ENCODE measurements at places on chromosomes 1 and 21.

DNA sequence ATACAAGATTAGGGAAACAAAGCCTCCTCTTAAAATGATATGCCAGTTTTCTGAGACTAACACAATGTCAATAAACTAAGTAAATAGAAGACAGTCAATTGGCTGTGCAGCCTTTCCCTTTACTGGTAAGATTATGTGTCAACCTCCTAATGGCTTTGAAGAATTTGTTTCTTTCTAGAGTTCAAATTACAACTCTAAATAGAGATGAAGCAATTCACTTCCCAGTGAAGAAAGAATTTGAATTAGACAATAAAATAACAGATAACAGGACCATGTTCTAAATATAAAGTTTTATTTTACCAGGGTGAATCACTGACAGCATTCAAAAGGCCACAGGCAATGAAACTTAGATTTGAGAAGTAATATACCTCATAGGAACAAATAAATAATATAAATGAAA is 680.3 kb downstream of the PLA2G4A start:
- peak; percentile 25 for DNase-seq

DNA sequence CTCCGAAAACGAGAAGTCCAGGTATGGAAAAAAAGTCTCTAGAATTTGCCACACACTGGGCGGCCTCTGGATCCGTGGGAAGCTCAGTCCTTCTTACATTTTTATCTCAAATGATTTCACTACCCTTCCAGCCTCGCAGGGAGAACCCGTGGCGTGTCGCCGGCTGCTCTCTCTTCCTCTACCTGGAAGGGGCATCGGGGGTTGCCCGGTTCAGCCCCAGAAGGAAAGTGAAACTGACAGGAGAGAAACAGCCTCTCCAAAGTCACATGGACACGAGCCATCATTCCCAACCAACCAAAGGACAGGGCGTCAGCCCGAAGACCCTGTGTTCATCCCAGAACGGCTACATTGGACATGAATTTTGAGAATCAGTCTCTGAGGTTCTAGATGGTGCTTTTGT is 182.5 kb downstream of the ADSS2 start:
- no peak for DNase-seq

GRCh38 chr1:30698401-30698981 is 24.9 kb downstream of the MATN1 start:
- DNase-seq: no peak

DNA sequence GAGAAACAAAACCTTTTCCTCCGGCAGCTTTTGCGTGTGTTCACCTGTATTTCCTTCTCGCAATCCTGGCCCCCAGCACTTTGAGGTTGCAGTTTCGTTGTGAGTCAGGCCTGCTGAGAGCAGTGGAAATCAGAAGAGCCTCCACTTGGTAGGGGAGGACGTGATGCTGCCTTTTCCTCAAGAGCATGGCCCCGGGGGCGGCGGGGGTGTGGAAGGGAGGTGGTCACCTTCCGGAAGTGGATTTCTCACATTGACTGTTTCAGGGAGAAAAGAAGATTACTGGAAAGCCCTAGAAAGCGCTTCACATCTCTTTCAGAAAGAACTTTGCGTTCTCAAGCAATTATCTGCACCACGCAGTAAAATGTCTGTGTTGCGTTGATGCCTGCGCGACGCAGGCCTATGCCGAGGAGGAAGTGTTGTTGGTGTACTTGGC is 12.2 kb upstream of the IL10 start:
- no peak for DNase-seq

DNA sequence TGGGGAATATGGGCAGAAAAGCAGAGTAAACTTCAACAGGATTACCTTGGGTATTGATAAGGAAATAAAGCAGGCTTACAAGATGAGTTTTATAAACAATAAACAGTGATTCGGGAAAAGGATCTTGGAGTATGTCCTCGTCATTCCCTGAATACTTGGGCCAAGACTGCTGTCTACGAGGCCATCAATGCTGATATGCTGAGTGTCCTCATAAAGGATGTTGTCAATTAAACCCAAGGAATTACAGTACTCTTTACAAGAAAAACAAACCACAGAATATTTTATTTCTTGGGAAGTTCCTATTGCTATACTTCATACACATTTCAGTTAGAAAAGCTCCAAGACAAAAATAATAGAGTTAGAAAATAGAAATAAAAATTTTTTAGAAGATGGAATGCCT is 34.9 kb downstream of the ATP1B1 start:
- no peak for DNase-seq

GRCh38 chr1:25619101-25619890 is 2.7 kb downstream of the MAN1C1 start:
- DNase-seq: no peak

DNA sequence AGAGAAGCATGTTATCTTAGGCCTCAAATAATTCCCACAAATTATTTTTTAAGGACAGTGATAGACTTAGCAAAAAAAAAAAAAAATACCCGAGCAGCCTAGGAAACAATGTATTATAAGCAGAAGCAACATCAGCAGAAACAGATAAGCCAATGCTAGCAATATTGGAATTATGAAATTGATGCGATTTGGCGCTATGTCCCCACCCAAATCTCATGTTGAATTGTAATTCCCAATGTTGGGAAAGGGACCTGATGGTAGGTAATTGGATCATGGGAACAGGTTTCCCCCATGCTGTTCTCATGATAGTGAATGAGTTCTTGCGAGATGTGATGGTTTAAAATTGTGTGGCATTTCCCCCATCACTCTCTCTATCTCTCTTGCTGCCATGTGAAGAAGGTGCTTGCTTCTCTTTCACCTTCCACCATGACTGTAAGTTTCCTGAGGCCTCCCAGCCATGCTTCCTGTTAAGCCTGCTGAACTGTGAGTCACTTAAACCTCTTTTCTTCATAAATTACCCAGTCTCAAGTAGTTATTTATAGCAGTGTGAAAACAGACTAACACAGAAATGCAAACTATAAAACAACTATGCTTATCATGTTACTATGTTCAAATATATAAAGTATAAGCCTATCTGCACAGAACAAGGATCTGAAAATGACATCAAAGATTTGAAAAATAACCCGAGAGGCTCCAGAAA is 75.6 kb upstream of the HIVEP3 start:
- no peak for DNase-seq

GRCh38 chr1:245245021-245245667 is 90.4 kb downstream of the KIF26B start:
- no peak for DNase-seq

- peak; percentile 58 for DNase-seq
Observed at GRCh38 chr1:95742591-95743089, 508.6 kb downstream of the RWDD3 start.

- DNase-seq: no peak
Observed at GRCh38 chr1:154493276-154493675, 8.7 kb upstream of the TDRD10 start.

DNA sequence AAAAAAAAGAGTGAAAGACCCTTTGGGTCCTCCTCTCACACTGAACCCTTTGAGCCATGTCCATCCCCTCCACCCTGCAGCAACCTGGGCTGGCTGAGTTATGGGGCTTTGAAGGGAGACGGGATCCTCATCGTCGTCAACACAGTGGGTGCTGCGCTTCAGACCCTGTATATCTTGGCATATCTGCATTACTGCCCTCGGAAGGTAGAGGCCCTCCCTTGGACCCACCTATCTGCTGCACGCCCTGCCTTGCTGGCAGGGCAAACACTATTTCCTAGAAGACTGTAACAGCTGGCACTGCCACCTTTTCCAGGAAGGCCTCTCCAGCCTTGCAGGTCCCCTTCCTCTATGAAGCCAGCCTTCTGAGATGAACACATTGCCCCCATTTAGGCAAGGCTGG is 1.1 kb downstream of the SLC50A1 start:
- no peak for DNase-seq

DNA sequence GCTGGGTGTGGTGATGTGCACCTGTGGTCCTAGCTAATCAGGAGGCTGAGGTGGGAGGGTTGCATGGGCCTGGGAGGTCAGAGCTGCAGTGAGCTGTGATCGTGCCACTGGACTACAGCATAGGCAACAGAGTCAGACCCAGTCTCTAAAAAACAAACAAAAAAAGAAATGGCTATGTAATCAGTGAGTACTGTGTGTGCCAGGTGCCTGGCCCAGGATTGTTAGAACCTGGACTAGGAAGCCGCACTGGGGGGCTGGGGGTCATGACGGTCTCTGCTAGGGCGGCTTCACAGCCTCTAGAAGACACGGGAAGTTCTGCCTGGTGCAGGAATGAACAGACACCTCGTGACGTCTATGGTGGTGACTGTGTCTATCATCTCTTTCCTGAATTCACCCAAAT is 8.5 kb downstream of the TMEM9 start:
- no peak for DNase-seq

- DNase-seq: no peak
Observed at GRCh38 chr21:19322360-19322759, 918.8 kb upstream of the TMPRSS15 start.

DNA sequence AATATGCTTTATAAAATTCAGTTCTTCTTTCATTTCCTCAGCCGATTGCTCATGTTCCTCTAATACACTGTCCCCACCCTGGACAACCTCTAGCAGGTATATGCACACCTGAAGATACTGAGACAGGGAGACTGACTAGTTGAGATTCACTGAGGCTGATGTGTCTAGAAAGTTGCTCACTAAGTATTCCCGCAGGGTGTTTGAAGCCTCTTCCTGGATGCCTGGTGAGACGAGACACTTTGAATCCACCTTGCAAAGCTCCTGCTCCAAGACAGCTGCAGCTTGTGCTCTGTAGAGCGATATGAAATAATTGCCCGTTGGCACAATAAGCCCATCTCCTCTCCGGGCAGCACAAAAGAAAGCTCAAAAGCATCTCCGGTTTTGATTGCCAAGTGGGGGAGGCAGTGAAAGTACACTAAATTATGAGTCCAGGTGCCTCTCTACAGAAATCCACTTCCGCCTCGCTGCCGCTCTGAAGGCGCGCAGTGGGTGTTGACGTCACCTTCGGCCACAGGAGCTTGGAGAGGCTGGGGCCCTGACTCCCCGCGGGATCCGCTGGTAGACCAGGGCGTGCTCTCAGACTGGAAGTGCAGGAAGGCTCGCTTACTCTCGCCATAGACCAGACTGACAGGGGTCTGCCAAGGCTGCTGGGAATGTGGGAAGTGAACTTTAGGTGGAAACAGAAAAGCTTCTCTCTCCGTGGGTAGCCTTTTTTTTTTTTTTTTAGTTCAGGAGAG is 46.3 kb downstream of the GPA33 start:
- DNase-seq: peak; percentile 28

GRCh38 chr1:169676001-169676400 is 35.4 kb downstream of the SELL start:
- peak; percentile 90 for DNase-seq

DNA sequence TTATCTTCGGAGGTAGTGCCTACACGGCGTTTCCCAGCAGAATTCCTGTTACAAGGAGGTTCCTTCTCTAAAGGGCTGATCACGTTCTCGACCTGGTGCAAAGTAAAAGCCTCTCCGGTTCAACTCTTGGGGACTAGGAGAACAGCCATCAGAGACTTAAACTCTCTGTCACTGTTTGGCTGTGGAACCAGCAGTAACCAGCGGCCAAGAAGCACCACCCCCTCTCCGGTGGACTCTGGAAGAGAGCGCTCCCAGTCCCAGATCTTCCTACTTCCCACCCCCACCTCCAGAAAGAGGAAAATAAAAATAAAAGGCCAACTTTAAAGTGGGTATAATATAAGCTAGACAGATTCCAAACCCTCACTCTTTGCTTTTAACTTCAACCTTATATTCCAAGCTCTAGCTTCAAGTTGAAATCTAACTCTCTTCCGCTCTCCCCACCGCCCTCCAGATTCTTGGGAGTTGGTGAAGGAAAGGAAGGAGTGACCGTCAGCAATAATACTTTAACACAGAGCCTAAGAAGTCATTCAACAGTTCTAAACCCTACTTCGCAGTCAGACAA is 2.9 kb downstream of the BRINP3 start:
- no peak for DNase-seq

- no peak for DNase-seq
Observed at GRCh38 chr21:31710586-31710985, 21.3 kb downstream of the SCAF4 start.

- DNase-seq: no peak
Observed at GRCh38 chr1:209614151-209614420, 30.6 kb downstream of the CAMK1G start.

DNA sequence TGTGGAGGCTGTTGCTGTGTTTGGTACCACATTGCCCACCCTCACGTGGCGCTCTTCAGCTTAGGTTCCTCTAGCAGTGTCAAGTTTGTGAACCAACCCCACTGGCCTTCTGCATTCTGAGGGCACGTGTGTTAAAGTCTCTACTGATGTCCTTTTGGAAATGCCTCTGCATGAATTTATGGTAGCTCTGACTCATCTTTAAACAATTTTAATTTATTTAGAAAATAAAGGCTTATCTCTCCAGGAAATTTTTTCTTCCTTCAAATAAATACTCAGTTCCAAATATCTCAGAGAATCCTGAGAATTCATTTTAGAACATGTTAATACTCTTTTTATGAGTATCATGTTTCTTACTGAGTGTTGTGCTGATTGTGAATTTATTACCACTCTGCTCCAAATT is 5.5 kb downstream of the CD1D start:
- DNase-seq: peak; percentile 2
